ENCODE measurements at places on chromosomes 5 and 9.

- peak; percentile 17 for DNase-seq
Measured at GRCh38 chr5:103475629-103476240, 86.9 kb downstream of the NUDT12 start.

- no peak for DNase-seq
Measured at GRCh38 chr9:107867738-107868137, 378.2 kb upstream of the KLF4 start.

DNA sequence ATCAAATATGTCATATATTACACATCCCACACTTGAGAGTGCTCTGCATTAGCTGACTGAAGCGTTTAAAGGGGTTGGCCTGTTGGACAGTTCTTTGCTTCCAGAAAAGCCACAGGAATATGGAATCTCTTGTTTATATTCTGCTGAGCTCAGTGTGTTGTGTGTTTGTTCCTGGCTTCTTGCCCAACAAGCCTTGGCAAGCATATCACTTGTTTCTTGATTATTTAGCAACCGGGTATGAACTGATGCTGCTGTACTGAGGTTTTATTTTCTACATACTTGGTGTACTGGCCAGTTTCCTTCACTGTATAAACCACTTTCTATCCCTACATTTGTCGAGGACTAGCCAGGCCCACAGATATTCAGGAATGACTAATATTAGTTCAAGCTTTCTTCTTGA, 378.9 kb downstream of the KCTD16 start:
- peak; percentile 55 for DNase-seq

DNA sequence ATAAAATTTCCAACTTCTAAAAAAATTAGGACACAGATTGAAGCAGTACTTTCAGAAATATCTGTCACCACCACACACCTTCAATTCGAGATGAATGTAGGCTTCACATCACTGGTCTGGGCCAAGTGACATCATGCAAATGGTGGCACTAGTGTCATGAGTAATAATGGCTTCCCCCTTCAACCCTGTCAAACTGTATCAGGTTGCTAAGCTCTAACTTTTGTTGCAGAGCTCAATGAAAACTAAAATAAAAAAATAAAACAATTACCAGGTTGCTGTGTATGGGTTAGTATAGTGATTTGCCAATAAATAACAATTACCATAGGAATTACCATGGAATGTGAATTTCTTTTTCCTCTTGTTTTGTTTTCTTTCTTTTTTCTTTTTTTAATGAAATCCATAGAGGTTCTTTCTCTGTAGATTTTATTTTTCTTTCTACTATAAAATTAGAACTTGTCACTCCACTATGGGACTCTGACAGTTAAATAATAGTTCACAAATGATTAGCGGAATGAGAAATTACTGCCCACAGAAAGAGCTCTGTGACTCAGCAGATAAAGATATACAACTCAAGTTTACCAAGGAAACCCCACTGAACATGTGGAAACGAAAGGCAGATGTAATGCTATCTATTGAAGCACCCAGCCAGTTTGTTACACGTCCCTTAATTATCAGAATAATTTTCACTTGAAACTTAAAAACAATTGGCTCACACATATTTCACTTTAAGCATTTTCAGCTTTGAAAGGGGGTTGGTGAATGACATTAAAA, 783.8 kb upstream of the WWC1 start:
- peak; percentile 15 for DNase-seq

- no peak for DNase-seq
Measured at GRCh38 chr5:106374956-106375355, 1295.8 kb downstream of the EFNA5 start.

- no peak for DNase-seq
Measured at GRCh38 chr5:115386657-115387056, 90.2 kb upstream of the CCDC112 start.

GRCh38 chr5:61071526-61071925, 90.7 kb downstream of the SMIM15 start:
- no peak for DNase-seq

DNA sequence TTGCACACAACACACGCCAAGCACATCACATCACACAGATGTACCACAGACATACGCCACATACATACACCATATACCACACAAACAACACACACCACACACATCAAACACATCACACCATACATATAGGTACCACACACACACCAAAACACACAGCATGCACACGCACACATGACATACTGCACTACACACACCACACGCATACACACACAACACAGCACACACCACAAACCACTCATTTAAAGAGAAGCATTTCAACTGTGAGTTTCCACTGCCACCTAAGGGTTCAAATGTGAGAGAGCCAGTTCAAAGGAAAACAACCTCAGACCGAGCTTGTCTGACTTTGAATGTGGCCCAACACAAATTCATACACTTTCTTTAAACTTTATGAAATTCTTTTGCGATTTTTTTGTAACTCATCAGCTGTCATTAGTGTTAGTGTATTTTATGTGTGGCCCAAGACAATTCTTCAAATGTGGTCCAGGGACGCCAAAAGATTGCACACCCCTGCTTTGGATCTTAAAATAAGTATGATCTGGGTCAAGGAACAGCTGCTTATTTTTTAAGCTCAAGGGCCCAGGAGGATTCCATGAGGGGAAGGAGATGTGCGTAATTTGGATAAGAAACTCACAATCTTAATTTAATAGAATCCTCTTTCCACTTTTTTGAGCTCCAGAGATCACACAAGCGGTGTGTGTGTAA, 494.6 kb downstream of the GADD45G start:
- peak; percentile 35 for DNase-seq

DNA sequence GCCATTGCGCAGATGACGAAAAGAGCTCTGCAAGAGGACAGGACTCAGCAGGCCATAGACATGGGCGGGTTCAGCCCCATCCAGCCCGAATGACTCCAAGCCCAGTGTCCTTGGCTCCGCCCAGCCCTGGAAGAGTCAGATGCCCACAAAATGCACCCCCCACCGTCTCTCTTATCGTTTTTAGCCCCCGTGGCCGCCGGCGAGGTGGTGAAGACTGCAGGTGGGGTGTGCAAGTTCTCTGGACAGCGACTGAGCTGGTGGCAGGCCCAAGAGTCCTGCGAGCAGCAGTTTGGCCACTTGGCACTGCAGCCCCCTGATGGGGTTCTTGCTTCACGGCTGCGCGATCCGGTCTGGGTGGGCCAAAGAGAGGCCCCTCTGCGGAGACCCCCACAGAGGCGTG, 2.1 kb downstream of the ADGRD2 start:
- no peak for DNase-seq

DNA sequence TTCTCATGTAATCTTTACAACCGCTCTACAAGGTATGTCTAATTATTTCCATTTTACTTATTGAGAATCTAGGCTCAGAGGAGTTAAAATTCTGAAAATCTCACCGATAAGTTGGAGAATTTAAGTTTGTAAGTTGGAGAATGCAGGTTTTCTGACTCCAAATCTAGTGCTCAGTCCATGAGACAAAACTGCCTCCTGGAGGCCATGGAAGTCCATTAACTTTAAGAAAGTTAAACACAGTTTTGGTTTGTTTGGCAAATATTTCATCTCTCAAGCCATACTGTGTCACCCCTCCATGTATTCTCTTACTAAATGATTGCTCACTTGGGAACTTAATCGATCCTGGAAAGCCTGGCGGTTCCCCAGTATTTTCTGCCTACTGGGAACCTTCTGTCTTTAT, 52.6 kb downstream of the INIP start:
- DNase-seq: peak; percentile 16

DNA sequence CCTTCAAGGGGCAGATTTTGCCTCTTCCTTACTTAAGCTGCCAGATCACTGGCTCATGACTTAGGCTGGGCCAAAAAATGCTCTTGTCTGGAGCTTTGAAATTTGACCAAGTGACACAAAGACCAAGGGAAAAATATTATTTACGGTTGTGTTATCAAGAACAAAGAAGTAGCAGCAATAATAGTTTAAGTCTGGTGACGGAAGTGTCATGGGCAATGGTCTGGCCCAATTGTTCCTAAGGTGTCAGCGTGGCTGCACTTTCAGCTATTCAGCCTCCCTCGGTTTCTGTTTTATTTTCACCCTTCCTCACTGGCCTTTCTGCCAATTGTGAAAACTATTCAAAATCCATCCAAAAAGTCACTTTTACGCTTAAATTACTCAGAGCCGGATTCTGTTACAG, 185.3 kb downstream of the CDH18 start:
- DNase-seq: no peak

DNA sequence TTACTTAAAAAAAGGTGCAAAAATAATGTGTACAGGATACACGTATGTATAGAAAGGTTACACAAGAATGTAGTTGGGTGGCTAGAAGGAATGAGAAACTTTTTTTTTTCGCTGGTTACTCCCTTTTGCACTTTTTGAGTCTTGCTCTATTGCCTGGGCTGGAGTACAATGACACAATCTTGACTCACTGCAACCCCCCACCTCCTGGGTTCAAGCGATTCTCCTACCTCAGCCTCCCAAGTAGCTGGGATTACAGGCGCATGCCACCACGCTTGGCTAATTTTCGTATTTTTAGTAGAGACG, 15.8 kb downstream of the FBXW11 start:
- no peak for DNase-seq

- DNase-seq: peak; percentile 59
Measured at GRCh38 chr5:90709323-90710155, 150.9 kb downstream of the ADGRV1 start.

- no peak for DNase-seq
Measured at GRCh38 chr9:35515766-35516165, 25.9 kb downstream of the RUSC2 start.

GRCh38 chr5:157502143-157502647, 42.2 kb downstream of the NIPAL4 start:
- peak; percentile 36 for DNase-seq

GRCh38 chr5:93320920-93321445, 260.0 kb downstream of the NR2F1-AS1 start:
- no peak for DNase-seq

DNA sequence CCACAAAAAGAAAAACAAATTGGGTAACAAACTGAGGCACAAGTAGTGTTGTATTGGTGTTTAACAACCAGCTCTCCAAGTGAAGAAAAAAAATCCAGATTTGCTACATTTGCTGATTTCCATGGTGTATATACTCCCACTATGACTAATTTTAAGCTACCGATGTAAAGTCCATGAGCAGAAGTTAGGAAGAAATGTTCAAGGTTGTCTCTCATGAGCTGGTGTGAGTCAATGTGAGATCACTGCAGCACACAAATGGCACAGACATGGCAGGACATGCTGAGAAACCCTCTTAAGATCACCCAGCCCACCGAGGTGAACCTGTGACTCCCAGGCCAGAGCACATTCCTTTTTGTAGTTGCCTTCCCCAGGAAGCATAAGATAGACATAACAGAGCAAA, 36.2 kb downstream of the SLC44A1 start:
- peak; percentile 54 for DNase-seq

GRCh38 chr5:107331882-107332281, 338.9 kb downstream of the EFNA5 start:
- peak; percentile 6 for DNase-seq

- peak; percentile 69 for DNase-seq
Measured at GRCh38 chr5:106019261-106019660, 1651.5 kb downstream of the EFNA5 start.

- no peak for DNase-seq
Measured at GRCh38 chr5:126645132-126645531, 44.4 kb downstream of the PHAX start.

DNA sequence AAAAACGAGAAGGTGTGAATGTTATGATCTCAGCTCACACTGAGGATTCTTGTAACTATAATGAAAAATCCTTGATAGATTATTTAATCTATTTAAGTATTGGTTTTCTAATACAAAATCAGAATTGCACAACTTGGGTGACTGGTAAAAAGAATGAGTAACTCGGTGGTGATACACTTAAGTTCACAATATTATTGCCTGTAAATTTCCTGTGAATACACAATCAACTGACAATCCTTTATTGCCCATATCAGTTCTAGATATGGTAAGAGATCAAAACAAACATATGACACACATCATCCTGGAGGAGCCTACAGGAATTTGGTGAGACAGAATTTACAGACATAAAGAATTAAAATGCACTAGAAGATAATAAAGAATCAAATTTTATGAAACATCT, 14.1 kb upstream of the LURAP1L start:
- no peak for DNase-seq

- no peak for DNase-seq
Measured at GRCh38 chr5:180720486-180720885, 19.4 kb downstream of the OR2Y1 start.

GRCh38 chr9:34665067-34665380, 2.6 kb upstream of the CCL27 start:
- no peak for DNase-seq

GRCh38 chr9:124527781-124528180, 20.6 kb upstream of the NR5A1 start:
- DNase-seq: peak; percentile 56

DNA sequence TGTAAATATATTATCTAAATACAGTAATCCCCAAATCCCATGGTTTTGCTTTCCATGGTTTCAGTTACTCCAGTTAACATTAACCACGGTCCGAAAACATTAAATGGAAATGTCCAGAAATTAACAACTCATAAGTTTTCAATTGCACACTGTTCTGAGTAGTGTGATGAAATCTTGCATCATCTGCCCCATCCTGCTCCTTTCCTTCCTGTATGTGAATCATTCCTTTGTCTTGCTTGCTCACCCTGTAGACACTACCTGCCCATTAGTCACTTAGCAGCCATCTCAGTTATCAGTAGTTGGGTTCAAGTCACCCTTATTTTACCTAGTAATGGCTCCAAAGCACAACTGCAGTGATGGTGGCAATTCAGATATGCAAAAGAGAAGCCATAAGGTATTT, 1568.5 kb upstream of the WWC1 start:
- peak; percentile 44 for DNase-seq

DNA sequence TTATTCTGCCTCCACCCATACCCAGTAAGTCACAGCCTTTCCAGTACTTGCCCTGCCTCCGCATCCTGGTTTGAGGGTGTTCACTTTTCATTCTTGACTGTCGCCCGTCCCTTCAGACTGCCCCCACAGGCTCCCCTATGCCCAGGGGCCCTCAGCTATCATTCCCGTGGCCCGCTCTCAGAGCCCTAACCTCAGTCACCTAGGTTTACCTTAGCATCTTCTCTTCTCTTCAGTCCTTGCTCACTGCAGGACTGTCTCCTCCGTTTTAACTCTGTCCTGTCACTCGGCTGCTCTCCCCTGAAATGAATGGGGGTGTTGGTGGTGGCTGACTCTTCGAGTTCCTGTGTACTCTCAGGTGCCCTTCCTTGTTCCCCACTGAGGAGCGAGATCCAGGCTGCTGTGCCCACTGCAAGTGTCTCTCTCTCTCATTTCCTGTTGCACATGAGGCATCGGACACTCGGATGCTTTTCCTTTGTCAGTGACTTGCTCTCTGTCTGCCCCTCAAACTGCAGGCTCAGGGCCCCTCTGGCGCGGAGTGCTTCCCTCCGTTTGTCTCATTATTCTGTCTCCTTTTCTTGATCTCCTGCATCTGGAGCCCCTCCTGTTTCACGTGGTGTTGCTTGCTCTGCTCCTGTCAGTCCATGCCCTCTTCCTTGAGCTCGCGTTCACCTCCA, 89.8 kb downstream of the CACNA1B start:
- no peak for DNase-seq

- DNase-seq: no peak
Measured at GRCh38 chr5:31611002-31611401, 27.9 kb upstream of the PDZD2 start.

GRCh38 chr9:8235489-8235888, 435.9 kb upstream of the DMAC1 start:
- no peak for DNase-seq

- DNase-seq: no peak
Measured at GRCh38 chr9:122071715-122072114, 21.4 kb downstream of the TTLL11 start.
